ENCODE measurements at places on chromosomes 1 and 21.

DNA sequence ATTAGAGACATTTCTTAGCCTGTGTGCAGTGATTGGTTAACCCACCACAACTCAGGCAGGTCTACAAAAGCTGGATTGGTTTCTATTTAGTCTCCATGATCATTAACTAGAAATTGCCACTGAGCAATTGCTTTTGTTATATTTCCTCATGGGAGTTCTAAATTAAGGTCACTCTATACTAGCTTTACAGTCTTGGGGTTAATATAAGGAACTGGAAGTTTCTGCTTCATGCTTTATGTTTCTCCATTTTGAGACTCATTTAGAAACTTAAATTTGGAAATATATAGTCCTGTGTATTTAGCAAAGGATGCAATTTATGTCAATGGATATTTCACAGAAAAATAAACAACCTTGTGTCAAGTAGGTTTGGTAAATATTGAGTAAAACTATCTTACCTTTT lies 137.5 kb downstream of the HLX start:
- DNase-seq, result no peak

DNA sequence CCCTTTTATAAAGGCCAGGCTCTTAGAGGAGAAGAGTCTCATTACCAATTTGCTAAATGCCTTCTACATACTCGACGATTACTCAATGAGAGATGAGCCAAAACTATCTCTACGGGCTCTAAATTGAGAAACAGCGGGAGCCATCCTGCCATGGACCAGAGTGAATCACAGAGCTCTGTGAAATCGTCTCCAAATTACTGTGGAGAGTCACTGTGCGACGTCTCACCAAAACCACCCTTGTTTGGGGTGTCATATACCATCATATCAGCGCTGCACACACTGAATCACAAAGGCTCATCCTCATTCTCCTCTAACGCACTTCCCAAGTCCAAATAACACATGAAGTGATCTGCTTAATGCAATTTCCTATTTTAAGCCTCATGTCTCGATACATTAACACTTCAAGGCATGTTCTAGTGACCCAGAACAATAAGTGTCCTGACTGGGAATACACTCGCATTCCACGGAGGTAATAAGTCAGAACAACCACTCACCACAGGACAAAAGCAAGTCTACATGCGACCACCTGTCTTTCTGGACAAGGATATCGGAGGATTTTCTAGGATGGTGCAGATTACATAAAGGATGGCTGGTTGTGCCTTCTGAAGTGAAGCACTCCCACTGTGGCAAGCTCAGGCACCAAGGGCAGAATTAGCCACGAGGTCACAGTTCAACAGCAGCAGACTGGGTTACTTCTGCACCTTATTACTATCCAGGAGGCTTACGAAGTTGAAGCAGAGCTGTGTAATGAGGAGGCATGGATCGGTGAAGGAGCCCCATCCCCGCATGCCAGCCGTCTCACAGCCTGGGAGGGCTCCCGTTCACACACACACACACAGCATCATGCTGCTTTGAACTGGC lies 44.3 kb downstream of the NID1 start:
- DNase-seq, result no peak

DNA sequence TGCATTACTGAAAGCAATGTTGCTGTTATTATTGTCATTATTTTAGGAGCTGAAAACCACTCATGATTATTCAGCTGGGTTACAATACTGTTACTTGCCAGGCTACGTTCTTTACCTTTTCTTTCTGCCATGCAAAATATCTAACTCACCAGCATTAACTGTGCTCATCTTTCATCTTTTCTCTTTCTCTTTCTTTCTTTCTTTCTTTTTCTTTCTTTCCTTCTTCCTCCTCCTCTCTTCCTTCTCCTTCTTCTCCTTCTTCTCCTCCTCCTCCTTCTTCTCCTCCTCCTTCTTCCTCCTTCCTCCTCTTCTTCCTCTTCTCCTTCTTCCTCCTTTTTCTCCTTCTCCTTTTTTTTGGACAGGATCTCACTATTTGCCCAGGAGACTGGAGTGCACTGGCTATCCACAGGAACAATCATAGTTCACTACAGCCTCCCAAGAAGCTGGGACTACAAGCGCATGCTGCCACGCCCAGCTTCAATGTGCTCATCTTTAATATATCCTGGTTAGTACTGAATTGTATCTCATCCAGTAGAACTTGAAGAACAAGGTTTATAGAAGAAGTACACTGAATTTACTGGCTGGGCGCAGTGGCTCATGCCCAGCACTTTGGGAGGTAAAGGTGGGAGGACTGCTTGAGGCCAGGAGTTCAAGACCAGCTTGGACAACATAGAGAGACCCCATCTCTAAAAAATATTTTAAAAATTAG lies 6.9 kb upstream of the ZMYM4 start:
- DNase-seq, result no peak

DNA sequence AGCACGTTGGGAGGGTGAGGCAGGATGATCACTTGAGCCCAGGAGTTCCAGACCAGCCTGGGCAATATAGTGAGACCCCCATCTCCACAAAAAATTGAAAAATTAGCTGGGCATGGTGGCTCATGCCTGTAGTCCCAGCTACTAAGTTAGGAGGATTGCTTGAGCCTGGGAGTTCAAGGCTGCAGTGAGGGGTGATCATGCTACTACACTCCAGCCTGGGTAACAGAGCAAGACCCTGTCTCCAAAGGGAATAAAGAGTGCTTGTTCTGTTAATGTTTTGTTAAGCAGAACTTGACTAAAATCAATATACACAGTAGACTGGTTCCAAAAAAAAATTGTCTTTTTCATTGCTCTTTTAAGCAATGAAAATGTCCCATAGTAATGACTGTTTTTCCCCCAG lies 146.4 kb downstream of the SYT2 start:
- DNase-seq, result no peak

Data from stimulated activated naive CD8-positive, alpha-beta T cell treated with anti-CD3 and anti-CD28 coated beads, Interleukin-15, amount 100 ng/mL, for 72 hours (primary cell).